ENCODE measurements at places on chromosomes 2 and 18.

- no peak for DNase-seq
These were observed 3.6 kb downstream of the ZAP70 start for GRCh38 chr2:97716695-97717612.

DNA sequence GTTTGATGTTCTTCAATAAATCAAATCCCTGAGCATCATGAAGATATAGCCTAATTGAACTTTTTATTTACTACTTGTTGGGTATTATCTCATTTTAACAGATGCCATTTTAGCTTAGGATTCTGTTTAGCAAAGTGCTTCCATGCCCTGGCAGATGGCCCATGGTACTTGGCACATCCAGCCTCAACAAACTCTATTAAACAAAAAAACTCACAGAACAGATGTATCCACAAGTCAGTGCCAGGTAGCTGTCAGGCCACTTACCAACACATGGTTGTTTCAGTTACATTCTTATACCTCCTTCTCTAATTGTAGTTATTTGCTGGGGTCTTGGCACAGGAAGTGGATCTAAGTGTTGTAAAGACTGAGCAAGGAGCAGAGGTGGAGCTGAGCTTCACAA is 29.6 kb downstream of the GAD1 start:
- DNase-seq, result no peak

DNA sequence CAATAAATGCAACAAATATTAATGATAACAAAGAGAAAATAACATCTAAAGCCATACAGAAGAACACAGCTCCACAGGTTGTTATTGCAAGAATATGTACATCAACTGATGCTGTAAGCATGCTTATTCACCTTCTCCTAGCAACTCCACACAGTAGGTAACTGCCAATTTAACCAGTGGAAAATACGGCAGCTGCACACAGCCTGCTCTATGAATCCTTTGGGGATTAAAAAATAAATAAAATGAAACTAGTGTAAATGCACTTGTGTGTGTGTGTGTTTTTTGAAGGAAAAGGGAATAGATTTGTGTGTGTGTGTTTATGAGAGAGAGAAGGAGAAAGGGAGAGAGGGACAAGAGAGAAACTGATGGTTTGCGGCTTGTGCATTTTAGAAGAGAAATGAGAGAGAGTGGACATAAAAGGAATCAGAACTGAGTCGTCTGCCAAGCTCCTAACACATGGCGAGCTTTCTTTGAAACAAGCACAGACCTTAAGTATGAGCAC is 96.2 kb upstream of the PDE1A start:
- no peak for DNase-seq

DNA sequence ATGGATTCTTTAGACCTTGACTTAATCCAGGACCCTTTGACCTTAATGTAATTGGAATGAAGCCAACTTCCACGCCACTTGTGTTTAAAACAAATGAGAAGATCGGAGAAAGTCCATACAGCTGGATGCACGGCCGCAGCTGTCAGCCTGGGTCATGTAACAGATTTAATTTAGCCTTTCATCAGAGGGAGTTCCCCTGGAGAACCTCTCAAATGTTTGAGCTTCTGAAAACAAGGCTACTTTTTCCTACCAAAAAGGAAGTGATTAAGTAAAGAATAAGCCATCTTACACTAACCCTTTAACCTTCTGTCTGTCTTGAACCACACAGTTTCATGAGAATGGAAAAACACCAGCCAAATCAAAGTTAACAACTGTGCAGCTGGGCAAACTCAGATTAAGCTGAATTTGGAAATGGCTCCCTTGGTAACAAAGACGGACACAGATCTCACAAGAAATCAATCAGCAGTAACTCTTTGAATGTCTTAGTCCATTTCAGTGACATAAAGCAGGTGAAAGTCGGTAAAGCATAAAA is 103.6 kb downstream of the DOCK10 start:
- DNase-seq, result no peak

- DNase-seq, result no peak
These were observed 77.9 kb downstream of the CYBRD1 start for GRCh38 chr2:171600126-171600525.

DNA sequence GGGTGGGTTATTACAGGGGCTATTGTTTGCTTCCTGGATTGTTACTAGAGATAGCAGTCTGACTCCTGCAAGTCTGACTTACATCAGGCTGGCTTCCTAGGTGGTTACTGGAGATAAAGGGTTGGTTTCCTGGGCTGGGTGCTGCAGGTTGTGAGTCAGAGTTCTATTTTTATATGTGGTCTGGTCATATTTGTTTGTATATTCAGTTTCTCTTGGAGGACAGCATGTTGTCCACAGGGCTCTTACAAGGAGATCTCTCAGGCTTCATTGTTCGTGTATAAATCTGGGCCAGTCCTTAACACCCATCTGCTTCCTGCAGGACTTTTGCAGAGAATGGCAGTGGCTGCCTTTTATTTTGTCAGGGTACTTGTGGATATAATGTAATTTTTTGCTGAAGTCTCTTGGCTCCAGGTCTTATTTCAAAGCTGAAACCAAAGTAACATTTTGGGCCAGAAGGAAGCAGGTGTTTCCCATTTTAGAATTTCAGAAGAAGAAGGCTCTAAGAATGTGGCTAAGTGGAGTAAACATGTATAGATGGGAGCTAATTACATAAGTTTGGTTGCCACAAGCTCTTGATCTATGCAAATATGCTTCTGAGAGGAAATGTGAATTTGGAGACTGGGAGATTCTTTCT is 65.9 kb upstream of the SLC16A14 start:
- DNase-seq, result peak; percentile 58

DNA sequence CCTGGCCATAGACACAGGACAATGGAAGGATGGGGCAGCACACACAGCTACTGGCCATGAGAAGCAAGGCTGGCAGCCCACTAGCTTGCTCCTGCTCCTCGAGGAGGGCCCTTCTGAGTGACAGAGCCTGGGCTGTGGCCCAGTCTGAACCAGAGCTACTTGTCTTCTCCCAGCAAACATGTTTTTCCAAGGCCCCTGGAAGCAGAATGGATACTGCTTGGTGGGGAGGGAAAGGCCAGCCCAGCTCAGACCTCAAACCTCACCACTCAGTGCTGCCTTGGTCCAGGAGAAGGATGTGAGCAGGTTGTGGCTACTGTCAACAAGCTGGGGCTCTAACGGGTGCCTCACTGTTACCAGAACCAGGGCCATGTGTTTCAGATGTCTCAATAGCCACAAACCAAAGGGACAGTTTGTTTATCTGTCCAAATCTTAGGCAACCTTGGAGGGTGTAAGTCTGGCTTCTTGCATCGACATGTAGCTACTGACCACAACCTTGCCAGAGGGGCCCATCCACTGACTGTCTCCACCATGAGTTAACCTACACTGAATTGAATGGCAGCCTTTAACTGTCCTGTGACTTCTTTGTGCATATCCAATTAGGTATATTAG is 98.6 kb downstream of the TGFA start:
- DNase-seq, result peak; percentile 26

DNA sequence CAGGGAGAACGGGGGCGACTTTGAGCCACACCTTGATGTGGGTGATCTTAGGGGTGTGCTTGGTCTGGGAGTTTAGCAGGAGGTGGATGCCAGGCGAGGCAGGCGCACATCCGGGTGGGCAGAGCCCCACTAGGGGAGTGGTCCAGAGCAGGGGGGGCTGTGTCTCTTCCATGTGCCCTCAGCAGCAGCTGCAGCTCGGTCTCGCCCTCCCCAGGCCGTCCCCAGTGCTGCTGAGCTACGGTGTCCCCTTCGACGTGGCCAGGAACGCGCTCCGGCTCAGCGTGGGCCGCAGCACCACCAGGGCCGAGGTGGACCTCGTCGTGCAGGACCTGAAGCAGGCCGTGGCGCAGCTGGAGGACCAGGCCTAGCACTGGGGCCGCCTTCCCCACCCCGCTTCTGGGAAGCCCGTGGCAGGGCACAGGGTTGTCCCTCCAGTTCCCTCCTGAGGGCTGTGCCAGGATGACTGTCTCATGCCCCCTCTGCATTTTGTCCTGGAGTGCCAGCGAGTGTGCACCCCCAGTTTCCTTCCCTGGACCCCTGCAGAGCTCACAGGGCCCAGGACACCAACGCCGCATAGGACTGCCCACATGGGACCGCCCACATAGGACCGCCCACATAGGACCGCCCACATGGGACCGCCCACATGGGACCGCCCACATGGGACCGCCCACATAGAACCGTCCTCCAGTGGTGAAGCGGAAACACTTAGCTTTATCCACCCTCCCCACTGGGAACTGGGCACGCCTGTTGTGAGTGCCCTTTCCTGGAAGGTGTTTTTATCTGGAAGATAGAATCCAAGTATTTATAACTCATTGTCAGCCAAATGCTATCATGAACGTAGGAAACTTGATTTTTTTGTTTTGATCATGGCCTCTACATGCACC is 1.9 kb upstream of the ESPNL start:
- DNase-seq, result peak; percentile 92
